ENCODE measurements at places on chromosomes 13 and 19. TPM values are rescaled to one million over a fixed set of nuclear protein-coding genes. Genes with fewer than 3 reads are reported as not detected.

NFKBIB gene
- 37.3 TPM for total RNA-seq

ATF5 gene
- 13.1 TPM for total RNA-seq

LILRA1 gene
- total RNA-seq: not detected

AP1M2 gene
- 140 TPM for total RNA-seq

RNF113B gene
- total RNA-seq: not detected

ZNF846 gene
- total RNA-seq: 9.2 TPM

ZNF575 gene
- not detected for total RNA-seq

SLC1A6 gene
- total RNA-seq: 14.0 TPM

KCNRG gene
- total RNA-seq: 0.65 TPM

DMKN gene
- total RNA-seq: 286 TPM

TMEM238 gene
- 3.8 TPM for total RNA-seq

MATK gene
- 21.5 TPM for total RNA-seq

PARP4 gene
- 36.8 TPM for total RNA-seq

DNA sequence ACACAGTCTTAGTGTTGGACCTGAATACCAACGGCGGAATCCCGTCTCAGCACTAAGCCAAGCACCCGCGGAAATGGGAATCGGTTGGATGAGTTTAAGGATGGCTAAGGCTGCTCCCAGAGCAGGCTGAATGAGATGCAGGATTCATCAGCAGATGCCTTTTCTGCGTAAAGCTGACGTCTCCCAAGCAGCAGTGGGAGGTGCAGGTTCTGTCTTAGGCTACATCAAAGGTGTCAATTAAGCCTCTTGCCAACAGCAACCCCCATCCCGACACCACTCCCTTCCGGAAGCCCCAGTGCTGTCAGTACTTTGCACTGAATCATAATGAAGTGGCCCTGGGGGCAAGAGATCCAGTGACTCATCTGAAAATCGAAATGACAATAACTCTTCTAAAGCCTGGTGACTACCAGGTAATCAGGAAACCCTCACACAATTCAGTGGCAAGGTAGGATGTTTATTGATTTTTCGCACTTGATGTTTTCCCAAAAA lies 275.6 kb downstream of the DCLK1 start:
- peak; percentile 89 for DNase-seq

DNA sequence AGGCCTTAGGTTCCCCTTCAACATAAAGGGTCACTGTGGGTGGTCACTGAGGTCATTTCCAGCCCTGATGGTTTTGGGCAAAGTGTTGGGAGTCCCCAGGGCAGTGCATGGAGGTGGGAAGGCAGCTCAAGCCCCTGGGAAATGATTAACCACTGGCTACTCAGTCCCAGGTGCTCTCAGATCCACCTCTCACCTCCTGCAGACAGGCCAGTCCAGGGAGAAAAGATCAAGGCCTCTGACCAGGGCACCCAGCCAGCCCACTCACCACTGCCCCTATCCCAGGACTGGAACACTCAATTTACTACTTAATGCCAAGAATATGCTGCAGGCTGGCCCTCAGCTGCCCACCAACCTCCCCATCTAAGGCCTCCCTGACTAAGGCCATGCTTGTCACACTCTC lies 1307.9 kb downstream of the UQCRFS1 start:
- no peak for DNase-seq

DNA sequence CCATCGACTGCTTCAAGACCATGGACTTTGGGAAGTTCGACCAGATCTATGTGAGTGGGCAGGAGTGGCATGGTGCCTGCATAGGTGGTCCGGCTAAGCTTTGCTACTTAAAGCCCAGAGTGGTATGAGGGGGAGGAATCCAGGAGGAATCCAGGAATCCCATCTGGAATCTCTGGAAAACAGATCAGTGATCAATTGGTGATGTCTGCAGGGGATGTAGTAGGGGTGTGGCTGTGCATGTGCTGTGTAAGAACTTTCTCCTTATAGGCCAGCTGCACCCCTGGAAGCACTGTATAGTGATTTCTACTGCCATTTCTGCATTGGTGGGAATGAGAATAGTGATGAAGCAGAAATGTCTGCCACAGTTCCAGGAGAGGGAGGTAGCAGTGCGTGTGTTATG lies 23.6 kb downstream of the PNPLA6 start:
- DNase-seq: no peak

DNA sequence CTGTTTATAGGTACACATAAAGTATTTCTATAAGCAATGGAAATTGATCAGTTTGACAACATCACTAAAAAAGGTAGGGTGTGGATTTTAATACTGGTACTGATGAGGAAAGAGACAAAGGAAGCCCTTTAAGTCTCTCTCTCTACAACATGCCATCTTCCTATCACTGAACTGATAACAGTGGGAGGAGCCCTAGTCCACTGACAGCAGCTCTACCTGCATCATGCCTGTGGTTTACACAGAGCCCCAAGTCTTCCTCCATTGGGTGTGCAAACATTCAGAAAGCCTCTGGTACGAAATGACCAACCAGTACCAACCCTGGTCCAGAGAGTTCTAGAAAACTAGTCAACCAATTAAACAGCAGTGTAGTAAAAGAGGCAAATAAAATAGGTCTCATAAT lies 53.4 kb downstream of the KLF12 start:
- DNase-seq: no peak

- DNase-seq: no peak
These were observed 25.2 kb upstream of the F7 start for GRCh38 chr13:113080361-113080831.

GRCh38 chr13:40390401-40390916 lies 276.0 kb downstream of the FOXO1 start:
- no peak for DNase-seq

- no peak for DNase-seq
These were observed 486 bp upstream of the ZNF805 start for GRCh38 chr19:57239982-57240310.

- no peak for DNase-seq
These were observed 82.8 kb upstream of the ZNF254 start for GRCh38 chr19:24004166-24004565.

GRCh38 chr19:18401580-18402112 lies 4.2 kb upstream of the LRRC25 start:
- DNase-seq: no peak

DNA sequence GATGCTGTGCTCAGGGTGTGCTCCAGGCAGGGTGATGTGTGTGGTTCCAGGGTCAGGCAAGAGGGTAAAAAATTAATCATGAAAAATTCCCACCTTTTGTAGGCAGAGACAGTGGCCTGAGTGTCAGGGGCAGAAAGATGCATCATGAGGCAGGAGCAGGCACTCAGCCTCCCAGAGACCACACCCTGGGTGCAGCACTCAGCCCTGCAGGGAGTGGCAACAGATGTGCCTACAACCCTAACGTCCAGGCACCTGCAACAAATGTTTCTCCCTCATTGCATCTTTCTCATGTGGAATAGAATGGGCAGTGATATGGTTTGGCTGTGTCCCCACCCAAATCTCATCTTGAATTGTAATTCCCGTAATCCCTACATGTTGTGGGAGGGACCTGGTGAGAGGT lies 19.6 kb upstream of the CEACAM1 start:
- no peak for DNase-seq

DNA sequence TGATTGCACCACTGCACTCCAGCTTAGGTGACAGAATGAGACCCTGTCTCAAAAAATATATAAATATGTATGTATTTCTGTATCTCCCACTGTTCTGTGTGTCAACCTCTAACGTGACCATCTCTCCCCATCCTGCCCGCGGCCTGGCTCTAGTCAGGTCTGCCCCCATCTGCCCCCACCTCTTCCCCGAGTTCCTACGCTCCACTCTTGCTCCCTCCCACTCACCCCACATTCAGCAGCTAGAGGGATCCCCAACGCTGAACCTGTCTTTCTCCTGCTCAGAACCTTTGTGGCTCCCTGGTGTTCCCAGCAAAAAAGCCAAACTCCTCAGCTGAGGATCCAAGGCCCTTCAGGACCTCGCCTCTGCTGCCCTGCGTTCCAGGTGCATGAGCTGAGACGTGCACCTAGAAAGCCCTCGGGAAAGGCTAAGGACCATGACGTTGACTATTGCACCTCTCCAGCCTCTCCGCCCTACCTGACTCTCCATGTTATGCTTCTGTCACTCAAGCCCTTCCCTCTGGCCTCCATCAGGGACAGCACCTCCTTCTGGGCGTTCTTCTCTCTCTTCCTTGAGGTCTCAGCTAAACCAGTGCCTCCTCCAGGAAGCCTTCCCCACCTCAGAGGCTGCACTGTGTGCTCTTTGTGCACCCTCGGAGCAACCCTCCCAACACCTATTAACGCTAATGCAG lies 18.1 kb downstream of the AKT2 start:
- DNase-seq: no peak

DNA sequence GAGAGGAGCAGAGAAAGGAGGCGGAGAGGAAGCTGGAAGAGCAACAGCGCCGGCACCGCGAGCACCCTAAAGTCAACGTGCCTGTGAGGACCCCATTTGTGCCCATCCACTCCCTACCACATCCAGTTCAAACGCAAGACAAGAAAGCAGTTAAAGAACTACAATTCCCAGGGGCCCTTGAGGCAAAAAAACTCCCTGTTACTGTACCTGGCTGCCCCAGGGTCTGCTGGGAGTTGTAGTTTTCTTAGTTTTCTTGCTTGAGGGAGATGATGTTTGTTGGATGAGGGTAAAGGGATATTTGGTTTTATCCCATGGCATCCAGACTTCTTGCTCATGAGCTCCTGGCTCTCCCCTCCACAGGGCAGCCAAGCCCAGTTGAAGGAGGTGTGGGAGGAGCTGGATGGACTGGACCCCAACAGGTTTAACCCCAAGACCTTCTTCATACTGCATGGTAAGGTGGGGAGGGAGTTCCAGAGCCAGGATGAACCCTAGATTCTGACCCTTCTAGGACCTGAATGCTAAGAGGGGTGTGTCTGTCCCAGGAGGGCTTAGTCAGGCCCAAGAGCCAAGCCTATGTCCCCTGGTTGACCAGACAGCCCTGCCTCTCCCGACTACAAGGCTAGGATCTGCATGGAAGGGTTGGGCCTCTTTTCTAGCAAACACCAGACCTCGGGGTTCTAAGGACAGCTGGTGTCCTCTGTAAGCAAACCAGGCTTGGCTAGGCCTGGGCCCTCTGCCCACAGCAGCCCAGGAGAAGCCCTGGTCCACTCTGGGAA lies 13.2 kb downstream of the NUCB1 start:
- DNase-seq: no peak

- no peak for DNase-seq
These were observed 155.2 kb downstream of the LIG4 start for GRCh38 chr13:108060111-108060510.

- DNase-seq: peak; percentile 87
These were observed at the start of gene SPATA13 for GRCh38 chr13:24160458-24161009. SPATA13 (plus strand) TSS chr13:24160720; CDS start chr13:24222930, 62,210 bp downstream.

GRCh38 chr19:44613295-44614178 lies at the start of gene IGSF23:
IGSF23 (plus strand) TSS chr19:44613563; CDS start chr19:44613646, 83 bp downstream.
- DNase-seq: no peak

- DNase-seq: no peak
These were observed 7.3 kb downstream of the SIGLEC9 start for GRCh38 chr19:51131780-51132680.

- no peak for DNase-seq
These were observed 128.2 kb downstream of the STOML3 start for GRCh38 chr13:38862443-38862842.

DNA sequence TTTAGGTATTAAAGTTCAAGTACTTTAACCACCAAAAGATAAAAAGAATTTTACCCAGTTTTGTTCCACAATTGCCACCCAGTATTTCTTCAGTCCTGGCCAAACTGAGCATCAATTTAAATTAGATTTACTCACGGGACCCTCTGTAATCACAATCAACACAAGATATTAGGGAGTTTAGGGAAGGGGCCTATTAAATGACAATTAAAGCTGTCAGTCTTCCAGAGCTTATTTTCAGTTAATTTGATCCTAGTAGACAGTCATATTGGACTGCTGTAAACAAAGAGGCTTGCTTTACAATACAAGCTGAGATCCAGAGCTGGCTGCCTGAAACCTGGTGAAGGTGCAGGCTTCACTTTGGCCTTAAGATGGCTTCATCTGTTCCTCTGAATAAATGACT lies 321.2 kb upstream of the NBEA start:
- no peak for DNase-seq

GRCh38 chr13:38429916-38430315 lies 80.3 kb downstream of the UFM1 start:
- DNase-seq: no peak

GRCh38 chr13:46535825-46536224 lies 17.1 kb upstream of the LRCH1 start:
- no peak for DNase-seq

DNA sequence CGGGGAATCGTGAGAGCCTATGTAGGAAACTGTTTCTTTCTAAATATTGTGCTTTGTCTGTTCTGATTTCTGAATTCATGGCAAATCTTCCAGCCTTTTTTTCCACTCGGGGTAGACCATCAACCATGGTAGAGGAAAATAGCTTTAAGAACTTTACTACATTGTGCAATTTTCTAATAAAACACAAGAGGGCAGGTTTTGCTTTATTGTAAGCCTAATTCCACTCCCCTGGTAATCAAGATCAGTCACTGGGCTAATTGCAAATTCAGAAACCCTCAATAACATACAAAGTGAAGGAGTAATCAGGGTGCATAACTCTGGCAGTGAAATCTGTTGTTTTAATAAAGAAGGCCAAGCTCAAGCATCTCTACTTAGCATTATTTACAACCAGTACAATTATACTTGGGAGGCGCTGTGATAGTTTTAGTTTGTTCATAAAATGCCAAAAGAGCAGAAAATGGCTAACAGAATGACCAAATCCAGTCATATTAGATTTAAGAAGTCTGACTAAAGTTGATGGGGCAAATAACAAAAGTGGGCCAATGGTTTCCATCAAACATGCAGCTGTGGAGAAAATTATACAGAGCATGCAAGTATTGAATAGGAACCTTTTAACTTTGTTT lies 43.8 kb downstream of the DCT start:
- no peak for DNase-seq

DNA sequence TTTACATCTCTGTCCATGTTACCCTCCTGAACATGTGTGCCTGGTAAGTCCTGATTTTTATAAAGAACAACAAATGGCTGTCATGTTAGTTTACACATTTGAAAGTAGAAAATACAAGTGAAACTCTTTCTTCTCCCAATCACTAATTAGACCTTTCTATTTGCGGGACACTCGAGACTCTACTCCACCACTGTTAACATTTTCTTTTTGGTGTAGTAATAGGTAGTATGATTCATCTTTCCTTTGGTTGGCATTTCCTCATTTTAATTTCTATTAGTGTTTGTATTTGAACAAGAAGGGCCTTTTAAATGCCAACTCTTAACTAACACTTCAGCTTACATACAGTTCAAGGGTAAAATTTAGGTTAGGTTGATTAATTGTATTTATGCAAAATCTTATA lies 371.1 kb downstream of the PCDH9 start:
- DNase-seq: no peak

DNA sequence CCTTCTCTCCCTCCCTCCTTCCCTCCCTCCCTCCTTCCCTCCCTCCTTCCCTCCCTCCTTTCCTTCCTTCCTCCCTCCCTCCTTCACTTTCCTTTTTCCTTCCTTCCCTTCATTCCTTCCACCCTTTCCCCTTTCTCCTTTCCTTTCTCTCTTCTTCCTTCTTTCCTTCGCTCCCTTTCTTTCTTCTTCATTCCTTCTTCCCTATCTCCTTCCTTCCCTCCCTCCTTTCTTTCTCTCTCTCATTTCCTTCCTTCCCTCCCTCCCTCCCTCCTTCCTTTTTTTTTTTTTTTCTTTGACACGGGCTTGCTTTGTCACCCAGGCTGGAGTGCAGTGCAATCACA lies 105.5 kb downstream of the IER2 start:
- DNase-seq: no peak

GRCh38 chr13:113083402-113084061 lies 22.1 kb upstream of the F7 start:
- DNase-seq: no peak

- DNase-seq: no peak
These were observed 4.2 kb downstream of the ATP4A start for GRCh38 chr19:35559281-35559659.

Data from H1 (cell line).